ENCODE measurements at places on chromosomes 12 and 14.

DNA sequence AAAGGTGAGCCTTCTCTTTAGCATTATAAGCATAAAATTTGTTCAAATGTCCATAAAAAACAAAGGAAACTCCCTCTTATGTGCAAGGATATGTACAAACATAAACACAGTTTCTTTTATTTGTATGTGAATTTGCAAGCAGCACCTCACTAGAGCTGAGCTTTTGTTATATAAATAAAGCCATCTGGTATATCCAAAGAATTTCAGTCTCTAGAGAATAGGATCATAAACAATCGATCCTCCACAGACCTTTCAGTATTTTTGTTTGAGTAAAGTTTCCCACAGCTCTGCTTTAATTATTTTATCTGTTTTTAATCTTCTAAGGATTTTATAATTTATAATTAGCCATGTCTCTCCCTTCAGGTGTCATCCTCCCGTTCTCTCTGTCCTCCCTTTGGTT is 89.2 kb downstream of the OTOGL start:
- no peak for DNase-seq

DNA sequence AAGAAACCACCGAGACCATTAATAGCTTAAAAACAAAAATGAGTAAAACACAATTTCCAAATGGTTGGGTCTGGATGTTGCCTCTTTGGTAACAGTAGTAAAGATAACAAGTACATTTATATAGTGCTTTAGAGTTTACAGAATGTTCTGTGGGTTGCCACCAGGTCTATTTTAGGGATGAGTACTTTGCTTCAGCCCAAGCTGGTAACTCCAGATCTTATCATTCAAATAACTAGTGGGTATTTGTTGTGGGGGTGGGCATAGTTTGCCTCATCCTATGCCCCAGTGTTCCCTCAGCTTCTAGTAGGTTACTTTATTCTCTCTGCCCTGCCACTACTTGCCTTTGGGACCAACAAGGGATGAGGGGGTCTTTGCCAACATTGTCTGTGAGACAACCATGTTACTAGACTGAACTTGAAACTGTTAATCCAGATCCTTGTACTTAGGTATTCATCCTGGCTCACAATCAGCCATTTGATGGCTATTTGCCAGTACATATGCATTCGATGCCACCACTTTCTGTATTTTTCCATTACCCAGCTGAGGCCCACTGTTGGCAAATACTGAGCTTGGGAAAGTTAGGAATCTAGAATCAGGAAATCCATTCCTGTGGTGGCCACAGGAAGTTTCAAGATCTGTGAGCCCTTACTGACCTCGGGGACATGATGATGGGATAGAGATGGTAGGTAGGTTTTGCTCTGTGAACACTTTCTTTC is 17.6 kb upstream of the AKAP6 start:
- DNase-seq: no peak

- DNase-seq: peak; percentile 49
Observed at GRCh38 chr12:46373301-46374296, 1.0 kb upstream of the SLC38A2 start.

GRCh38 chr12:11718768-11719253 is 69.3 kb downstream of the ETV6 start:
- no peak for DNase-seq

- peak; percentile 60 for DNase-seq
Observed at GRCh38 chr14:36373982-36374673, 53.7 kb upstream of the MBIP start.

DNA sequence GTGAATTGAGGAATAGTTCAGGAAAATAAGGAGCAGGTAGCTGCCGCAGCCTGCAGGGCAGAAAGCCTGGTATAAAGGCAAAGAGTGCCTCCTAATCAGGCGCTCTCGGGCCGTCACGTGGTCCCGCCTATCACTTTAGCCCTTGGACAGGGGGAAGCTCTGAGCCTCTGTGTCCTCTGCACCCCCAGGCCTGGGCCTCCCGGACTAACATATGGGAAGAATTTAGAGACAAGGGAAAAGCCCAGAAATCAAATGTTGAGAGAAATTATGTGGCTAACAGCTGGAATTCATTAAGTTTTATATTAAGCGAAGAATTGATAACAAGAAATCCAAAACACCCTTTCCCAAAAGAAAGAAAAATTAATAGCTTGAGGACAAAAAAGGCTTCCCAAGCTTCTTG is 417.7 kb downstream of the ATP23 start:
- no peak for DNase-seq

DNA sequence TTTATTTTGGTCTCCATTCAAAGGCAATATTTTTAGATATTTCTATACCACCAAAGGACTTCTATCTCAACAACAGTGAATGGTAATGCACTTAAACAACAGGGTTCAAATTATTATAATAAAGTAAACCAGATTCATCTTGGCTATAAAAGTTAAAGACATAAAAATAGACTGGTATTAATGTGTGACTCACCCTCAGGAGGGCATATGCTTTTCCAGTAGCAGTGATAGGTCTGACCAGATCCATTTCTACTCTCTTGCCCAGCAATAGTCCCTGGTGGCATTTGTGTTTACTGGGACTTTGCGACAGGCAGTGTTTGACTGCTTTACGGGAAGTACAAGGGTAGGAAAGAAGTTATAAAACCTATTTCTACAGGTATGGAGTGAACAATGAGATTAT is 353.2 kb upstream of the ATP2B1 start:
- no peak for DNase-seq

DNA sequence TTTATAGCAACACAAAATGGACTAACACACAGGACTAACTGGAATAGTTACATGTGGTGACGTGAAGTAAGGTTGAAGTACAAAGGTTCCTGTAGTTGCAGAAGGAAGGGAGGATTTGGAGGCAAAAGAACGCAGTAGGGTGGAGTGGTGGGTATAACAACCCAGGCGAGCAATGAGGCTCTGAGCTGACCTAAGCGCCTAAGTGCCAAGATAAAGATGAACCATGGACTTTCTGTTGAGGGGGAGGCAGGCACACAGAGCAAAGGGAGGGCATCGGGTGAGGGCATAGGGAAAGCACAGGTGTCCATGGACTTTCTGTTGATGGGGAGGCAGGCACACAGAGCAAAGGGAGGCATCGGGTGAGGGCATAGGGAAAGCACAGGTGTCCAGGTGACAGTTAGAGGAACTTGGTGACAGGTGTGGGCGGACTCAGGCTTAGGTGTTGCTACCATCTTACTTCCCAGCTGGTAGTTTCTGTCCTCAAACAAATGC is 15.2 kb downstream of the SCNN1A start:
- DNase-seq: no peak

GRCh38 chr12:109858764-109859163 is 21.6 kb downstream of the GLTP start:
- DNase-seq: no peak

GRCh38 chr12:75786070-75786469 is 245.5 kb downstream of the PHLDA1 start:
- no peak for DNase-seq

GRCh38 chr14:53963320-53964227 is 6.9 kb upstream of the BMP4 start:
- no peak for DNase-seq

GRCh38 chr14:24699052-24699451 is 65.1 kb upstream of the GZMB start:
- no peak for DNase-seq

DNA sequence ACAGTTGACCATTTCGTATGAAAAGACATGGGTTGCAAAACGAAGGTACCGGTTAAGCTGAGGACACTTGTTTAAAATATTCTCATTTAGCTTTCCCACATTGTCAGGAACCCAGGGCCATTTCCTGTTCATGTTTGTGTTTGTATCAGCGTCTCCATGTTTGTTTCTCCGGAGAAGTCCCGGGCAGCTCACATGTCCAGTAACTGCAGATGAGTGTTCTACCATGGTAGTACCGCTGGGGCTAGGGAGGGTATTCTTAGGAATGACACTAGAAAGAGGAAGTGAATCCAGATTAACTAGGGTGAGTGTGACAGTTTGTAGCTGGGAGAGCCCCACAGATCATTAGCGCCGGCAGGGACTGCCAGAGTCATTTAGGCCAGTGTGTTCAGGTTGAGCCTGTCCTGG is 50.0 kb upstream of the EVL start:
- no peak for DNase-seq

DNA sequence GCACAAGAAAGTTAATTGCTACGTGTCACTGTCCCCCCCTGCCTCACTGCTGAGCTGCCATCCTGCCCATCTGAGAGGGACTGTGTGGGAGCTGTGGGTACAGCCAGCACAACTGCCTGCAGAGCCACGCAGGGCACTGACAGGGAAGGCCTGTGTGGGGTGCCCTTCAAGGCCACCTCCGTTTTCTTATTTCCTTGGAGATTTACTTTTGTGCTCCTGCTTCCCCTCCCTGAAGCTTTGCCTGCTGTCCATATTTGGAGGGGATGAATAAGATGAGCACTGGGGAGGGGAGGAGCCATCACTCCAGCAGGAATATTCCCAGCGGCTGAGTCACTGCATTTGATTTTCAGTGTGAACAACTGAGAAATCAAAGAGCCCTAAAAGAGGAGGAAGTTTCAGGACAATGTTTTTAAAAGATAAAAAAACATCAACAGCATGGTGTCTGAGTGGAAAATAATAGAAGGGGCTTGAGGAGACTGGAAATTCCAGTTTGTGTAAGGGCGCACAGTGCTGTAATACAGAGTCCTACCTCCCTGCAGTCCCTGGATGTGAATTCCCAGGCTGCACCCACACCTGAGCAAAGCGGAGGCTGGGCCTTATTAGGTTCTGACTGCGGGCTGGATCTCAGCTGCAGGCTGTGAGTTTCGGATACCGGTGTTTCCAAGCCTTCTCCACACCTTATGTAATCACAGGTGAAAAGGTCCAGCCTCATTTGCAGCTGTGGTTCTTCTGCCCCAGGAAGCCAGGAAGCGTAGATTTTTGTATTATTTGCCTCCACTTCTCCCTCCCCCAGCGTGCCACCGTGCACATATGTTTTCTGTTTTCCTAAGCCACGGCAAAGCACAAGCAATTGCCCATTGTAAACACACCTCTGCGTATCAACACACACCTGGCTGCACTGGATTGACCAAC is 192.6 kb upstream of the BCL2L14 start:
- DNase-seq: no peak

GRCh38 chr12:24903329-24904088 is 45.4 kb downstream of the BCAT1 start:
- DNase-seq: peak; percentile 27

DNA sequence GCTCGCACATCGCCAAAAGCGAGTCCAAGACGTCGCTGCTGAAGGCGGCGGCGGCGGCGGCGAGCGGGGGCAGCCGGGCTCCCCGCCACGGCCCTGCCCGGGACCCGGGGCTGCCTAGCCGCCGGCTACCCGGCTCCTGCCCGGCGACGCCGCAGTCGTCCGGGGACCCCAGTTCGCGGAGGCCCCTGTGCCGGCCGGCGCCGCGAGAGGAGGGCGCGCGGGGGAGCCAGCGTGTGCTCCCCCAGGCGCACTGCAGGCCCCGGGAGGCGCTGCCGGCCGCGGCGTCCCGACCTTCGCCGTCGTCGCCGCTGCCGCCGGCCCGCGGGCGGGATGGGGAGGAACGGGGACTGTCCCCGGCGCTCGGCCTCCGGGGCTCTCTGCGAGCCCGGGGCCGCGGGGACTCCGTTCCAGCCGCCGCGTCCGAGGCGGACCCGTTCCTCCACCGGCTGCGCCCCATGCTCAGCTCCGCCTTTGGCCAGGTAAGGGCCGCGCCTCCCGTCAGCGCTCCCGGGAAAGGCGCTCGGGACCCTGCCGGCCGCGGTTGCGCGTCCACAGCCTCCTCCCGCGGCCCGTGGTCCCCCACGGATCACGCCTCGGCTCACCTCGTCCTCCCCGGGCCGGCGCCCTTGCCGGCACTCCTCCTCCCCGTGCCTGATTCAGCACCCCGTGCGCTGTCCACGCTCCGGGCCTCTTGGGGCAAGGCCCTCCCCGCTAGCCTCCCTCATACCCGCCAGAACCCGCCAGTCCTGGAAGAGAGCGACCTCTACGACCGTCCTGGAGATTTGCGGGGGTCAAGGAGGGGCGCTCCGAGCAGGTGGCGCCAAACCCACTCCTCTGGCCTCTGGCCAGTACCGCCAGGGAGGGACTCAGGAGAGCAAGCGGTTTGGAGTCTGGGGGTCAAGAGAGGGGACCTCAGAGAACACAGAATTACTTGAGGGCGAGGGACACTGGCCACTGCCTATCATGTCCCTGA is 721 bp downstream of the CABP1 start:
- DNase-seq: peak; percentile 67

DNA sequence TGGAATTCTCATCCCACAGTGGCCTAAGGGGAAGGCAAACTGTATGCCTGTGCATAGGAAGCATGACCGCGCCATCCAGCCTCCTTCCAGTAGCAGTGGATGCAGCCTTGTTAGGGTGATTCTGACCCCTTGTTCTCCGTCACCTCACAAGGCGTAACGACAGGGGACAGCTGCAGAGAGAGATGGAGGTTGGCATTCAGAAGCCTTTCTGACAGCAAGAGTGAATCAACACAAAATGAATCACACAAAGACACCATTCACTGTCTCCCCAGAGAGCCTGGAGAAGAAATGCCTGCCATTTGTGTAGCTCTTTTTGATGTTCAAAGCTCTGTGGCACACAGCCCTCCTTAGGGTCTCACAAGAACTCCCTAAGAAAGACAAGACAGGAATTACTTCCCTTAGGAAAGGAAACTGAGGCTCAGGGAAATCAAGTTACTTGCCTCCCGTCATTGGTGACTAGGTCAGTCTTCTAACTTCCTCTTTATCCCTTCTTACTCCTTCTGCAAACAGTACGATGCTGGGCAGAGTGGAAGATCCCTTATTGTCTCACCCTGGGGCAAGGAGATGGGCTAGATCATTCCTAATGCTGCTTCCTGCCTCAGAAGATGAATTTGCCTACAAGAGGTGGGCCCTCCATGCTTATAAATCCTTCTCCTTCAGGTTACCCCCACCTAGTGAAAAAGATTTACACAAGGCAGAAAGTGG is 280.9 kb downstream of the CACNA1C start:
- DNase-seq: no peak

DNA sequence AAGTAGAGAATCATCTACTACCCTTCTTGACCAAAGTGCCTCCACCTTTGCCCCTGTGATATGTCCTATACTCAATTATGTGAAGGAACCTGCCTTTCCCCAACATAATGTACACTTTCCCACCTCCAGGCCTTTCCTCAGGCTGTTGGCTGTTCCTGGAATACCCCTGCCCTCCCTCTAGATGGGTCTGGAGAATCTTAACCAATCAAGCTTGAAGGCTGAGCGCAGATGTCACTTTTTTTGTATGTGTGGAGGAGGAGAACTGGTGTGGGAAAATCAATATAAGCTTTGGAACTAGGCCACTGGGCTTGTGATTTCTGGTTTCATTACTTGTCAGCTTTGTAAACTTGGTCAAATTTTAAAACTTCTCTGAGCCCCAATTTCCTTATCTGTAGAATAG is 4.7 kb downstream of the BMAL2 start:
- DNase-seq: no peak

DNA sequence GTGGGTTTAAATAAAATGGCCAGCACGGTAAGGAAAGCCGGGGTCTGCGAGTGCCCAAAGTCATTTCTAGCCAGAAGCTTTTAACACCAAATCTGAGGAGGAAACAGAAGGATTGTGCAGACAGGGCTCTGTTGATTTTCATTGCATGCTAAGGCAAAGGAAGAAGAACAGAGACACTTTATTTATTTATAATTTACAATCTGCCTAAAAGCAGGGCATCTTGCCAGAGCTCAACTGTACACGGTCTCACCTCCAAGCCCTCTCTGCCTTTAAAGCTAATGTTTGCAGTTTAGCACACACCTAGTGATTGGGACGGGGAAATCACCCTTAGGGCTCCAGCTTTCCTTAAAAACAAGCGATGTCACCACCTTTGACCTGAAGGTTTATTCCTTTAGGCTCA is 4.0 kb downstream of the KCNA5 start:
- no peak for DNase-seq

GRCh38 chr12:105256011-105256410 is 20.0 kb upstream of the APPL2 start:
- no peak for DNase-seq

- DNase-seq: peak; percentile 43
Observed at GRCh38 chr12:48105321-48105866, 485 bp downstream of the SENP1 start.

All from activated naive CD8-positive, alpha-beta T cell treated with anti-CD3 and anti-CD28 coated beads for 36 hours (primary cell).